ENCODE measurements at places on chromosomes 16 and 17.

DNA sequence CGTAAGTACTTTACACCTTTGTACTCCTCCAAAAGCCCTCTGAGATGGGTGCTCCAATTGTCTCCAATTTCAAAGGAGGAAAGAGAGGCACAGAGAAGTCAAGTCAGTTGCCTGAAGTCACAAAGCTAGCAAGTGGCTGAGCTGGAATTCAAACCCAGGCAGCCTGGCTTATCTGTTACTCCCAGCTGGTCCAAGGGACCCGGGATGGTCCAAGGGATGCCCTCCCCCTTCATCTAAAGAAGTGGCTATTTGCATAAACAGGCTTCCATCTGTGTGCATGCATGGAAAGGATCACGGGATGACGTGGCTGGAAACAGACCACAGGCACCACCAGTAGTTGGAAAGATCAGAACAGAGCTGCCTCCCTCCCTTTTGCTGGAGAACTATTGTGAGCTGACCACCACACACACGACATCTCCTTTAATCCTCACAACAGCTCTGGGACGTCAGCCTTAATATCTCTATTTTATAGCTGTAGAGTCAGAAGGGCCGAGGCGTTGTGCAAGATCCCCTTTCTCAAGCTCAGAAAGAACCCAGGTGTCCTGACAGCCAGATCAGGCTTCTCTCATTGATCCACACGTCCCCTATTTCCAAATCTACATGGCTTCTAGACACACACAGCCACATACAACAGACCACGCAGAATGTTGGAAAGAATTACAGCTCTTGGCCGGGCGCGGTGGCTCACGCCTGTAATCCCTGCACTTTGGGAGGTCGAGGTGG lies 10.9 kb upstream of the COL1A1 start:
- no peak for DNase-seq

- no peak for DNase-seq
These were observed 9.4 kb upstream of the DNASE1 start for GRCh38 chr16:3645108-3645503.

- no peak for DNase-seq
These were observed 43.9 kb upstream of the ZCCHC14 start for GRCh38 chr16:87536795-87537142.

DNA sequence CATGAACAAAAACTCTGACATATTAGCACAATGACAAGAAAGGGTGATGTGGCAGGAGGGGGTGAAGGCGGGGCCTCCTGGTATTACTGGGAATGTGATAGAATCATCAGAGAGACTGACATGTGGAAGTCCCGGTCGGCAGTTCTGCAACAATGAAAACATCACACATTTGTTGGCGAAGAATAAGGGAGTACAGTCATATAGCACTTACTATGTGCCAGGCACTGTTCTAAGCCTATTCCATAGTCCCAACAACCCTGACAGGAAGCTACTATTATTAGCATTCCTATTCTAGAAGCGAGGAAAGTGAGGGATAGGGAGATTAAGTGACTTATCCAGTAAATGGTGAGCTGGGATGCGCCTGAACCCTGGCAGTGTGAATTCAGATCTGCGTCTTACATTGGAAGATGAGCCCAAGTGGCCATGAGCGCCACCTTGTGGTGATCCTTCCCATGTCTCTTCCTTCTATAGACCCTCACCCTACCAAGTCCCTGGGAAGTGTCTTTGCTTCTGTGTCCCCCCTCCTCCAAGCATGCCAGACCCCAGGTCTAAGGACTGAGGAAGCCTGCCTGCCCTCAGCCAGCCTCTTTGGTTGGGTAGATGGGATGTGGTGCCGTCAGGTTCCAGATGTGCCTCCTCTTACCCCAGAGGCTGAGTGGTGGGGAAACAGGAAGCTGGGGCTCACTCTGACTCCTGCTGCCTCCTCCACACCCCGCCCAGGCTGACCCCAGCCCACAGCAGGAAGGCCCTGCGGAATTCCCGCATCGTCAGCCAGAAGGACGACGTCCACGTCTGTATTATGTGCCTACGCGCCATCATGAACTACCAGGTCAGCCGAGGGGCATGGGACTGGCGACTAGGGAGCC lies 14.0 kb downstream of the FMNL1 start:
- peak; percentile 36 for DNase-seq

DNA sequence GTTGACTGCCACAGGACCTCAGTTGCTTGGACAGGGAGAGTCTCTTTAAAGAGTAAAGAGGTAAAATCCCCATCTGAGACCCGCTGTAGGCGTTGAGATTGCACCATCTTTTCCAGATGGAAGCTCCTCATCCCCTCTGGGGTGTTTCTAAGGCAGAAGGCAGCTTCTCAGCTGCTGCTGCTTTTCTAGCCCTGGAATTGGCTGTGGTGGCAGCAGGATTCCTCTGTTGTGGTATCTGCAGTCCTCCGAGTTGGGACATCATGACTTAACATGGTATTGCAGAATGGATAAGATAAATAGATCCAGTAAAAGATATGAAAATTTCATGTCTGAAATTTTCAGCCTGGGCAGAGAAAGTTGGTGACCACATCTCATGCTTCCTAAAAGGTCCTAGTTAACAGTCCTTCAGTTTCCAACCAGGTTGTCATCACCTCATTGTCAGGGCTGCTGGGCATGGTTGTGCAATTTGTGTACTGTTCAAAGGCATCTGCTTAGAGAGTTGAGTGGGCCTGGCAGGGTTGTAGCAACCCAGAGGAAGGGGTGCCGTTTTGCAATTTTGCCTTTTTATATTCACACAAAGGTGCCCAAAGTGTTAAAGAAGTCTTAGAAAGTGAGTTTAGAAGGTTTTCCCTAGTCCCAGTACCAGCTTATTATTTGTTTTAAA lies 150.4 kb downstream of the SPECC1 start:
- DNase-seq, result no peak

- DNase-seq, result no peak
These were observed 66.7 kb downstream of the SREBF1 start for GRCh38 chr17:17769869-17770631.

Measured in SHP77 treated with DMSO at 0.1 percent for 48 hours (cell line).